Activated CD4-positive, CD25-positive, alpha-beta regulatory T cell (primary cell): ENCODE measurements at places on chromosomes 4 and X.

DNA sequence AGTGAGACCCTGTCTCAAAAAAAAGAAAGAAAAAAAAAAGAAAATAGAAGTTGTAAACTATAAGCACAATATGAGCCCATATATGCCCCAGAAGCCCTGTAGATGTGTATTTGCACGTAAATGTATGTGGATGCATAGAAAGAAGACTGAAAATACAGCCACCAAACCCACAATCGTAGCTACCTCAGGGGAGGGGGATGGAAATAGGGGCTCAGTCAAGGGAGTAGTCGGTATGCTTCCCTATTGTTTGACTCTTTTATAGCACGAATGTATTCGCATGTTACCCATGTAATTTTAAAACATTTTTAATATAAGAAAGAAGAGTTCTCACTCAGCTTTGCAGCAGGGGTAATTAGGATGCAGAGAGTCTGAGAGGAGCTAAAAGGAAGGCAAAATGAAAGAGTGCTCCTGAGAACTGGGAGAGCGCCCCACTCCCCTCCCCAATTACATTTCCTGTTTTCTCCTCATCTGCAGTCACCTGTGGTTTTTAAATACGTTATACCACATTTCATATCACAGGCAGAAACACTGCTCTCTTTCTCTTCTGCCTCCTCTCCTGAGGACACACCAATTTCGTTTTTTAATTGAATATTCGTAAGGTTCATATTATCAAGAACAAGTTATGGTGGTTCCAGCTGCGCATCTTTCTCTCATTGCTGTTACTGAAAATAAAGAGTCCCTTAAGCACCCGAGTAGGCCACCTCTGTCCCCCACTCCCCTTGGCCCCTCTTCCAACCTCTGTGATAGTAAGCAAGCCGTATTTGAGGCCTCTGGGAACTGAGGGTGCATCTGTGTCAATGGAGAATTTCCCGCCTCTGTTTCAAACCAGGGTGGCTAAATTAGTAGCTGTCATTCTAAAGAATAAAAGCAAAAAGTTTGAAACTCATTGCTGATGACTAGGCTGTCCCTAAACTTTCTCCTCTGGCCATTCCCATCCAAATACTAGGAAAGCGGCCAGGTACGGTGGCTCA, 10.7 kb downstream of the SEPTIN6 start:
- DNase-seq: peak; percentile 2

GRCh38 chrX:18278449-18278848, 57.8 kb upstream of the BEND2 start:
- no peak for DNase-seq

- DNase-seq: no peak
Measured at GRCh38 chr4:164169591-164169990, 584.3 kb upstream of the SMIM31 start.

- DNase-seq: no peak
Measured at GRCh38 chr4:98969878-98970785, 25.4 kb upstream of the METAP1 start.

- DNase-seq: no peak
Measured at GRCh38 chr4:26634237-26634636, 50.4 kb downstream of the TBC1D19 start.

DNA sequence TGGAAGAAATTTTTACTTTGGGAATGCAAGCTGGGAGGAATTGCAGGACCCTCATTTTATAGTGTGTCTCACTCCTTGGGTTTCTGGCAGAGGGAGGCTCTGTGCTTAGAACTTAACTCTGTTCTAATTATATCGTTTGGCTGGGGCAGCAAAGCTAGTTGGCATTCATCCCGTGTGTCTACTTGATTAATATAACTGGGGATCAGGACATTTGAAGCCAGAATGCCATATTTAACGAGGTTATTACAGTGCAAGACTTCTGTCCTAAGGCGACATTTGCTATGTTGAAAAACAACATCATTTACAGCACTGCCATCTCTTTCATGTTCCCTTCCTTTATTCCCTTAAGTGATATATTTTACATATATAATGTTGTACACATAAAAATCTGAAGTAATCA, 179.1 kb upstream of the TBC1D9 start:
- DNase-seq: no peak

- no peak for DNase-seq
Measured at GRCh38 chr4:91345632-91346031, 958.1 kb upstream of the GRID2 start.
